ENCODE measurements at places on chromosomes 3 and 15.

GRCh38 chr3:149163066-149163465 is 33.6 kb downstream of the HPS3 start:
- DNase-seq, result no peak

- no peak for DNase-seq
These were observed 87.7 kb downstream of the VGLL4 start for GRCh38 chr3:11555881-11556633.

GRCh38 chr3:154310840-154311239 is 13.4 kb downstream of the DHX36 start:
- no peak for DNase-seq

DNA sequence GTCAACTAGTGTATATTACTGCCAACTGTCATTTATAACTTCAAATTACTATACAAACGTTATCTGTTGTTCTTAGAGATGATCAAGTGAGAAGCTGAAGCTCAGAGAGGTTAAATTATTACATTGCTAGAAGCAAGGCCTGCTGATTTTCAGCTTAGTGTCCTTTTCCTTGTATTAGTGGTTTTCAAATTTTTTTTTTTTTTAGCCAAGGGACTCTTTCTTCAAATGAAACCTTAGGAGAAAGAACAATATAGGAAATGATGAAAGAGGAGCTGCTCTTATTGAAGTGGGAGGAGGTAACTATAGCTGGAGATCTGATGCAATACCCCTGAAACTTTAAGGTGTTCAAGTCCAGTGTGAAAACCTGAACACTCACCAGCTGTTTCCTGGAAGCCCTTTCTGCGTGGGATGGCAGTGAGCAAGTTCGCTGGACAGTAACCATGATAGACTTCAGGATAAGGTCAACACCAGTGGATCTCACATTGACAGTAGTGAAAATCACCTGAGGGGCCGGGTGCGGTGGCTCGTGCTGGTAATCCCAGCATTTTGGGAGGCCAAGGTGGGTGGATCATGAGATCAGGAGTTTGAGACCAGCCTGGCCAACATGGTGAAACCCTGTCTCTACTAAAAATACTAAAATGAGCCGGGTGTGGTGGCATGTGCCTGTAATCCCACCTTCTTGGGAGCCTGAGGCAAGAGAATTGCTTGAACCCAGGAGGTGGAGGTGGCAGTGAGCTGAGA is 376.2 kb downstream of the EDEM1 start:
- DNase-seq, result no peak

GRCh38 chr3:158731938-158732855 is at the start of gene RARRES1:
Gene RARRES1, minus strand, starts transcription at chr3:158732457. Its CDS starts 42 bp downstream, at chr3:158732415.
- no peak for DNase-seq

GRCh38 chr3:101544161-101544850 is 17.4 kb upstream of the TRMT10C start:
- no peak for DNase-seq

GRCh38 chr15:27764339-27764738 is 334.8 kb downstream of the OCA2 start:
- no peak for DNase-seq

DNA sequence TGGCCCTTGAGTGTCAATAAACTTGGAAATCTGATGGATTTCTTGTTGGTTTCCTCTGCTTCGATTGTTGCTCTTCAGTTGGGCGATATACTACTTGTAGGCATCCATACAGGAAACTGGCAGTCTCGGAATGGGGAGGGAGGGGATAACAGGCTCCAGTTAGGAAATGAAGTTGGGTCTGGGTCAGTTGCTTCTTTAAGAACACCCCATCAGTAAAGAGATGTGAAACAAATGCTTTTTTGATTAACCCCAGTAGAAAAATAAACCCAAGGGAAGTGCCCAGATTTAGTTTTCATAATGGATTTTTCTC is 681 bp downstream of the CHMP2B start:
- no peak for DNase-seq

- peak; percentile 54 for DNase-seq
These were observed 32.6 kb downstream of the MB21D2 start for GRCh38 chr3:192884777-192885773.

DNA sequence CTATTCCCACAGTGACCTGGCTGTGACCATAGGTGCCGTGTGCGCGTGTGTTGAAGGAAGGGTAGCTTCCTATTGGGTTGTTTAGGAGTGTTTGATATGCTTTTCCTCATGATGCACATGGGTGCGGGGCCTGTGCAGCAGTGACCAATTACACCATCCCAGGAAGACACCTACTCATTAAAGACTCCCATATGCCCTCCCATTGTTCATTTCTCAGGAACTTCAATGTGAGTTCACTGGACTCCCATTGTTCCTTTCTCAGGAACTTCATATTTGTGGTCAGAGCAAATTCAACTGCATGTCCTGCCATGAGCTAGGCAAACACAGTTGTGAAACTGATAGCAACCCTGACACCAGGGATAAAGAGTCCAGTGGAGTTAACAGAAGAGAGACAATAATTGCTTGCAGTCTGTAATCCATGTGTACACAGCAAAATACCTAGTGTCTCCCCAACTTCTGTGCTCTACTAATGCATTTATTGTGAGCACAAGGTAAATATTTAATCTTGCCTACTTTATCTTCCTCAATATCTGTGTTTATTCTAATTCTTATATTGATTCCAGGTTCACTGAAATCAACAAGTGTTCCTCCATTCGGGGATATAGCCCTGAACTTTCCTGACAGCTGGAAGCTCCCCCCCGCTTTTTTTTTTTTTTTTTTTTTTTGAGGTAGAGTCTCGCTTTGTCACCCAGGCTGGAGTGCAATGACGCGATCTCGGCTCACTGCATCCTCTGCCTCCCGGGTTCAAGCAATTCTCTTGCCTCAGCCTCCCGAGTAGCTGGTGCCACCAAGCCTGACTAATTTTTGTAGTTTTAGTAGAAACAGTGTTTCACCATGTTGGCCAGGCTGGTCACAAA is 57.5 kb upstream of the GCNT3 start:
- no peak for DNase-seq

- no peak for DNase-seq
These were observed 16.2 kb downstream of the RFT1 start for GRCh38 chr3:53114011-53114400.

DNA sequence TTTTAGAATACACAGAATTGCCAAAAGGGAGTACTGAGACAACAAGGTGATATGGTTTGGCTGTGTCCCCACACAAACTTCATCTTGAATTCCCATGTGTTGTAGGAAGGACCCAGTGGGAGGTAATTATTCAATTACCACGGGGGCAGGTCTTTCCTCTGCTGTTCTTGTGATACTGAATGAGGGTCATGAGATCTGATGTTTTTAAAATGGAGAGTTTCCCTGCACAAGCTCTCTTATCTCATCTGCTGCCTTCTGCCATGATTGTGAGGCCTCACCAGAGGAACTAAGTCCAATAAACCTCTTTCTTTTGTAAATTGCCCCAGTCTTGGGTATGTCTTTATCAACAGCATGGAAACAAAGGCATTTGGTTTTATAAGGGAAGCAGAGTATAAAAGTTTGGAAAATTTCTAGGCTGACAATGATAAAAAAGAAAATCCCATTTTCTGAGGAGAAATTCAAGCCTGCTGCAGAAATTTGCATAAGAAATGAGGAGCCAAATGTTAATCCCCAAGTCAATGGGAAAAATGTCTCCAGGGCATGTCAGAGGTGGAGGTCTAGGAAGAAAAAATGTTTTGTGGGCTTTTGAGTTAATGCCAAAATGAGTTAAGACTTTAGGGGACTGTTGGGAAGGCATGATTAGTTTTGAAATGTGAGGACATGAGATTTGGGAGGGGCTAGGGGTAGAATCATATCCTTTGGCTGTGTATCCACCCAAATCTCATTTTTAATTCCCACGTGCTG is 130.5 kb upstream of the THRB start:
- DNase-seq, result no peak

DNA sequence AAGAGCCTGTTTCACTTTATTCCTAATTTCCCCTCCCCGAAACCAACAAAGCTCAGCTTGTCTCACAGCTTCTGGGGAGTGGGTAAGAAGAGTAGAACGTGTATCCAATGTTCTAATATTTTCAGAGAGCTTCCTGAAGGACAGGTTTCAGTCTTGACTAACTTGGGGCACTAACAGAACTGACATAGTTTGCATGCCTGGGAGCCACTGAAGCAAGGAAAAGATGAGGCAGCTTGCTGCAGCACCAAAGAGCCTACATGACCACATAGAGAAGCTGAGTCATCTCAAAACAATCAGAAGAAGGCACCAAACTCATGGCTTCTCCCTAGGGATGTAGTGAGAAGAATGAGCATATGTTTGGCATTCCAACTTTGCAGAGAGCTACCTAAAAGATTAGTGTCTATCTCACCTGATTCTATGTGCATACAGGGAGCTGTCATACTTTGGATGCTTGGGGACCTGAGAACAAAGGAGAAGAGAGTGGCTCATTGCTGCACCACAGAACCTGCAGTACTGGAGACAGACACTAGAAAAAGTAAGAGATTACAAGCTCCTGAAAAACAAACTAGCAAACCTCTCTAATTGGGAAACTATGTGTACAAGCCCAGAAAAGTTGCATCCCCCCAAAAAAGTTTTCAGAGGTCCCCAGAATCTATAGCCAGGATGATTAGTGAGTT is 86.9 kb downstream of the DCLK3 start:
- peak; percentile 71 for DNase-seq

DNA sequence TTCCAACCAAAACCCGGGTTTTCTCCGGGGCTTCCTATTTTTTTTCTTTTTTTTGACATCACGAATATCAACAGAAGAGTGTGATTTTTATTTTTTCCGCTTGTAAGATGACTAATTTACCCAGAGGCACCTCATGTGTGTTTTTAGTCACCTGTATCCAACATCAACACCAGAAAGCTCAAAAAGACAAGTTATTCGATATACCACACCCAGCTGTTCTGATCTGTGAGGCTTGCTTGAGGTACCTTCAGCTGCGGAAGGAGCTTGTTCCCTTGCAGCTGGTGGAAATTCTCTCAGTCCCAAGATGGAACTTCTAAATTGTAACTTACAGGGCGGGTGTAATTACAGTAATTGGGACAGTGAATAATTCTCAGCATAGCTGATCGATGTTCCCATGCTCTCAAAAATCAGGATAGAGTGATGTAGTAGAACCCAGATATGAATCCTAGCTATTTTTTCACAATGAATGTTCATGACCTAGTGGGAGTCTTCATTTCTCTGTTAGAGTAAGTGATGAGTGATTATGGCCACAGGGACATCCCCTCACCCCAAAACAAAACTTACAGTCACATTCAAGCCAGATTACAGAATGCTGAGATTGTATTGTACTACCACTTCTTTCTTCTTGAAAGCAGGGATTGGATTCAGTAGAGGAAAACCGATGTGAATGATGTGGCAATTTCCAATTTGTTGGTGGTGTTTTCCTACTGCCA is 232.1 kb downstream of the AGBL1 start:
- no peak for DNase-seq

GRCh38 chr3:144028798-144029411 is 57.3 kb downstream of the DIPK2A start:
- no peak for DNase-seq

GRCh38 chr3:136750209-136750896 is 1.8 kb downstream of the STAG1 start:
- DNase-seq, result no peak

Measured in BJ (cell line).